ENCODE measurements at places on chromosomes 6 and 20. TPM values are rescaled to one million over a fixed set of nuclear protein-coding genes. Genes with fewer than 3 reads are reported as not detected.

The RSPH9 gene
- total RNA-seq: not detected

- DNase-seq: no peak
Observed at GRCh38 chr6:168216751-168217191, 102.8 kb downstream of the DACT2 start.

DNA sequence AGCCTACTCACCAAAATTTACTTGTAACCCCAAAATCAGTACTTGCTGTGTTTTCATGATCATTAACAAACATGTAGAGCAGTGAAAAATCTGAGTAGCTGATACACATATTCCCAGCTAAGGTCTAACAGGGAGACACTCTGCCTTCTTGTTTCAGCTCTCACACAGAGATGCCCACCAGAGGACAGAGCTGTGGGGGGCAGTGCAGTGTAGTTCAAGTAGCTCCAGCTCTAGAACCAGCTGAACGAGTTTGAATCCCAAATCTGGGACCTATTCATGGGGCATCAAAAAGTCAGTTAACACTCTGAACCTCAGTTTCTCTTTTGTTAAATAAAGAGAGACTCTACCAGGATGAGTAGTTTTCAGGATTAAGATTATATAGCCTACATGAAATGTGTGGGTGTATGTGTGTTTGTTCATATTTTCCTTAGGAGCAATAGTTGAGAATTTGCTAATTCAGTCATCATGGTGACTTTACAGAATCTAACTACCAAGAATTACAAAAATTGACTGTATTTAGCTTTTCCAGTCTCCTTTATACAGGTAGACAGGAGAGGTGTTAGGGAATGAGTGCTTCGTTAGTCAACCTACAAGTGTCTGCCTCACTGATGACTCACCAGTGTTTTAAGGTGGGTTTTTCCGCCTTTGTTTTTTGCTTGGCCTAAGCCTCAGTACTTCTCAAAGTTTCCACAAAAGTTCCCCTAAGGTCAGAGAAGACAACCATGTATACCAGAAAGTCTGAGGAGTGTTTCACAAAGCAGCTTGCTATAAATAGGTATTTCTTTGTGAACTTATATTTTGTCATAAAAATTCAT, 164.0 kb upstream of the RUNX2 start:
- DNase-seq: no peak

DNA sequence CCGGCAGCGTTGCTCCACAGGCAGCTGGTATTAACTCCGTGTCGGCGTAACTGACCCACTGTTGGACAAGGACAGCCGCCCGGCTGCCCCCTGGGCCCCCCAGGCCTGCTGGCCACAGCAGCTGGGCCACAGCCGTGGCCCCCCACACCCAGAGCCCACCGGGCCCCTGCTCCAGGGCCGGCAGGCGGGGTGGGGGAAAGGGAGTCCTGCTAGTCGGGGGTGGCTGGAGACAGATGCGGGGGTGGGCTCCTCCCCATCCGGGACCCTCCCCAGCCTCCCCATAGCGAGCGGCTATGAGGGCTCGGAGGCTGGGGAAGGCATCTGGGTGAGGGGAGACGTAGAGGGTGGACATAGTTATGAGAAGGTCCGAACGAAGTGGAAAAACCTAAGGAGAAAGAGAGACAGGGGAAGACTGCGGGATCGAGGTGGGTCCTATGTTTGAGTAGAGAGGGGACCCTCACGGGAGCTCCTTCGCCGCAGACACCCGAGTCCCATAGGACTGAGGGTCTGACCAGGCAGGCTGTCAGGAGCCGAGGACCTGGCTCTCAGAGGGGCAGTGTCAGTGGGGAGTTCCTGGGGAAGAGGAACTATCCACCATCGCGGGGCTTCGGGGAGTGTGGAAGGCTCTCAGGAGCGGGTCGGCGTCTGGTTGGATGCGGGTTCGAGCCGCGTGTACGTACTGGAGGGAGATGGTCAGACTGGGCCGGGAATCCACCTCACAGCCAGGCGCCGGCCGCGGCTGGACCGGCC, 511 bp downstream of the VARS1 start:
- no peak for DNase-seq

- DNase-seq: no peak
Observed at GRCh38 chr6:1477432-1478090, 88.2 kb downstream of the FOXF2 start.

GRCh38 chr6:712805-713204, 19.9 kb upstream of the EXOC2 start:
- DNase-seq: no peak

Measured in activated T-cell treated with anti-CD3 and anti-CD28 coated beads, Interleukin-2, amount 50 U/mL, for 4 hours (primary cell).